ENCODE measurements at places on chromosomes 1 and 21. TPM values are rescaled to one million over a fixed set of nuclear protein-coding genes. Genes with fewer than 3 reads are reported as not detected.

GRCh38 chr1:217026531-217026930 lies 303.3 kb upstream of the ESRRG start:
- DNase-seq, result no peak

GRCh38 chr1:181033128-181033798 lies 520 bp upstream of the MR1 start:
- DNase-seq, result peak; percentile 88

- DNase-seq, result peak; percentile 65
These were observed 28.1 kb upstream of the B3GALNT2 start for GRCh38 chr1:235532360-235532759.

- no peak for DNase-seq
These were observed 9.2 kb upstream of the TTC22 start for GRCh38 chr1:54810153-54810942.

GRCh38 chr1:94304553-94304952 lies 67.2 kb upstream of the ARHGAP29 start:
- DNase-seq, result peak; percentile 51

The C1orf167 gene
- polyA plus RNA-seq, result not detected

The ZNF670 gene
- 1.5 TPM for polyA plus RNA-seq

The XCL2 gene
- not detected for polyA plus RNA-seq

The PRDM16 gene
- polyA plus RNA-seq, result 0.09 TPM

The ERICH3 gene
- polyA plus RNA-seq, result not detected
